ENCODE measurements at places on chromosomes 2 and 18. TPM values are rescaled to one million over a fixed set of nuclear protein-coding genes. Genes with fewer than 3 reads are reported as not detected.

EPAS1 gene
- 241 TPM for total RNA-seq

SLC4A3 gene
- 2.3 TPM for total RNA-seq

PAX8 gene
- total RNA-seq, result 5.6 TPM

KYNU gene
- not detected for total RNA-seq

LIMS3 gene
- 6.6 TPM for total RNA-seq

UGT1A4 gene
- total RNA-seq, result not detected

UGT1A5 gene
- total RNA-seq, result not detected

TEX51 gene
- not detected for total RNA-seq

SPATS2L gene
- total RNA-seq, result 99.3 TPM

CGREF1 gene
- 22.9 TPM for total RNA-seq

CBLN2 gene
- total RNA-seq, result not detected

FAHD2B gene
- 14.1 TPM for total RNA-seq

VIT gene
- total RNA-seq, result 0.26 TPM

ELOA2 gene
- total RNA-seq, result not detected

HS6ST1 gene
- 26.9 TPM for total RNA-seq

CFAP53 gene
- not detected for total RNA-seq

GPR75 gene
- not detected for total RNA-seq

SLC19A3 gene
- 4.8 TPM for total RNA-seq

SCYGR4 gene
- not detected for total RNA-seq

CAPN14 gene
- not detected for total RNA-seq

LAMA1 gene
- total RNA-seq, result 13.5 TPM

CLEC4F gene
- total RNA-seq, result 5.0 TPM

ANKRD62 gene
- not detected for total RNA-seq

VIL1 gene
- total RNA-seq, result 0.59 TPM

FMNL2 gene
- 38.5 TPM for total RNA-seq

IHH gene
- total RNA-seq, result not detected

MLPH gene
- 14.6 TPM for total RNA-seq

GALNT14 gene
- not detected for total RNA-seq

MYO5B gene
- 14.7 TPM for total RNA-seq

KCNG3 gene
- total RNA-seq, result 0.40 TPM

REG3A gene
- not detected for total RNA-seq

CRYBA2 gene
- not detected for total RNA-seq
